ENCODE measurements at places on chromosomes 16 and 17. TPM values are rescaled to one million over a fixed set of nuclear protein-coding genes. Genes with fewer than 3 reads are reported as not detected.

- DNase-seq, result no peak
Measured at GRCh38 chr17:40945414-40945813, 8.0 kb upstream of the KRT23 start.

Gene DOC2B
- polyA plus RNA-seq, result 2.4 TPM

Gene TBC1D26
- not detected for polyA plus RNA-seq

Gene LHX1
- polyA plus RNA-seq, result not detected

- peak; percentile 90 for DNase-seq
Measured at GRCh38 chr17:75633486-75634375, 497 bp downstream of the SMIM5 start.

Gene KRT27
- not detected for polyA plus RNA-seq

Gene ADCY7
- polyA plus RNA-seq, result 3.8 TPM

DNA sequence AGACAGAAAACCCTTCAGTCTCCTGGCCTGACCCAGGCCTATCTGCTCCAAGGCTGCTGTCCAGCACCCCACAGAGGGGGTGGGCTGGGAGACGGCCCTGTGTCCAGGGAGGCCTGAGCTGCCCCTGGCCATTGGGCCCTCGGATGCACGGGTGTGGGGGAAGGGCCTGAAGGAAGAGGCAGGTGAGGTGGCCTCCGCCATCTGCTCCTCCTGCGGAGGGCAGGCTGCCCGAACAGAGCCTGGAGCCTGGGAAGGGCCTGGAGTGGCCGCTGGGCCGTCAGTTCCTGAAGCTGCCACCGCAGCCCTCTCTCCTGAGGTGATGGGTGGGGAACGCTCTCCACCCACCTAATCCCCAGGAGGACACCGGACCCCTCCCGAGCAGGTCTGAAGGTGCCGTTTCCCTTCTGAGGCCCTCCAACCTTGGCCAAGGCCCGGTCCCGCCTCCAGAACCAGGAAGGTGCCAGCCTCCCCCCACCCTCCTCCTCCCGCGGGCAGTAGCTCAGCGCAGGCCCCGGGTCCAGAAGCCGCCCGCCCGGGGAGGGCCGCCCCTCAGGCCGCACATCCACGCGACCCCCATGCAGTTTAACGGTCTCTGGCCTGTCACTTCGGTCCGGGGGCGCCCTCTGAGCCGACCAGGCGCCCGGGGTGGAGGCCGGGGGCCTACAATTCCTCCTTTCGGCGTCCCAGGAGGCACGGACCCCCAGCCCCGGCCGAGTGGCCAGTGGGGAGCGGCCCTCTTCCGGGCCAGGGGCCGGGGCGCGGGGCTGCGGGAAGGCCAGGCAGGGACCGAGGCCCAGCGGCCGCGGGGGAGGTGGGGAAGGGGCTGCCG is 835 bp downstream of the FBXL16 start:
- DNase-seq, result no peak

DNA sequence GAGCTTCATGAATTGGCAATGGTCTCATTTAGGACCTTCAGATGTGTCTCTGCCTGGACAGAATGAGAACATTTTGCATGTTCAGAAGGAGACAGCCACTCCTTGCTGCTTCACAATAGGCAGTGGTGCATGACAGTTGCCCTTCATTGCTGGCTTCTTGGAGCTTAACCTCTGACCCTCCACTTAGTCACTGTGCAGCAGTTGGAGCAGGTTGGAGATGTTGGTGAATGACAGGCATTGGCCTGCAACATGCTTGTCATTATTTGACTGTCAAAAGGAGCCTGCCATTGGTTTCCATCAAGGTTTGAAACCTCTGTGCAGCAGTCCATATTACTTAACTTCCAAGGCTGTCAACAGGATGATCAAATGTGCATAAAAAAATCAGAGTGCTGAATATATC is 22.7 kb downstream of the FTO start:
- no peak for DNase-seq

GRCh38 chr16:9441012-9441411 is 349.6 kb downstream of the HAPSTR1 start:
- no peak for DNase-seq

Gene DLX4
- 0.03 TPM for polyA plus RNA-seq

Gene SCN4A
- polyA plus RNA-seq, result 1.8 TPM

GRCh38 chr17:42759982-42760651 is 910 bp upstream of the RAMP2 start:
- no peak for DNase-seq

DNA sequence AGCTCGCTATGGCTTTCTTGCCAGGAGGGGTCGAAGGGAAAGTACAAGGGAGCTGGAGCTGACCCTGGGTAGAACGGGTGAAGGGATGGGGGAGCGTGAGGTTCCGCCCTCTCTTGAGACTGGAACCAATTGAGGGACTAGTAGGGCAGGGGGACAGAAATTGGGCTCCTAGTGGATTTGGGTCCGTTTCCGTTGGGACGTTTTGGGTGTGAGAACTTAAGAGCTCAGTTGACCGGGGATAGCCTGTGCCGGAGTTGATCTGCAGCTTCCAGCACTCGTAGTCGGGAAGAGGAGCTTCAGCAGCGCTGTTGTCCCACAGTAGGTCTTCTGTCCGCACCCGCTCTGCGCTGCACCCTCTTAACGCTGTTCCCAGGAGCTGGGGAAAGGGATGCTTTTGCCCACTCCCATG is 481 bp downstream of the CNTROB start:
- no peak for DNase-seq

GRCh38 chr17:66781135-66781534 is 53.8 kb upstream of the CACNG5 start:
- DNase-seq, result no peak

Gene CSH1
- polyA plus RNA-seq, result not detected

DNA sequence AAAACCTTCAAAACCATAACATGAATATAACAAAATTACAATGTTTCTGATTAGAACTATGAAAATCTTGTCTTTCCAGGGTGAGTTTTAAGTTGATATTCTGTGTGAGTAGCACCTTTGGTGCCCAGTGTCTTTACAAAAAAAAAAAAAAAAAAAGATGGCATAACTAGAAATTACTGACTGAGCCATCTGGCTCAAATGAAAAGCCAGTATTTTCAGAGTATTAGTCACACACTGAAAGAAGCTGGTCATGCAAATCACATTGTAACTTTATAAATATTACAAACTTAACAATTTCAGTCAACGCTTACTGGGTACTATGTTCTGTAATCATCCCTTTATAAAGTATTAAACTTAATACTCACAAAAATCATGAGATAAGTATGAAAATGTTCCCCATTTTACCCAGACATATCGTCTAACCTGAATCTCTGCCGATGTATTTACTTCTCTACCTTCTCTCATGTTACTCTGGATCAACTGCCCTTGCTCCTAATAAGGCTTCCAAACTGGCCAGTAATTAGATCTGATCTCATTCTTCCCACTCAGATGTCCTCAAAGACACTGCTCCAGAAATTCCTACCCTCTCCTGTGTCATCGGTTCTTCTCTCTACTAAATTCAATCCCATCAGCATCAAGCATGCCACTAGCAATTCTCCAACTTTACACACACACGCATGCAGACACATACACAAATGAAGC is 25.4 kb downstream of the UBE2G1 start:
- no peak for DNase-seq

DNA sequence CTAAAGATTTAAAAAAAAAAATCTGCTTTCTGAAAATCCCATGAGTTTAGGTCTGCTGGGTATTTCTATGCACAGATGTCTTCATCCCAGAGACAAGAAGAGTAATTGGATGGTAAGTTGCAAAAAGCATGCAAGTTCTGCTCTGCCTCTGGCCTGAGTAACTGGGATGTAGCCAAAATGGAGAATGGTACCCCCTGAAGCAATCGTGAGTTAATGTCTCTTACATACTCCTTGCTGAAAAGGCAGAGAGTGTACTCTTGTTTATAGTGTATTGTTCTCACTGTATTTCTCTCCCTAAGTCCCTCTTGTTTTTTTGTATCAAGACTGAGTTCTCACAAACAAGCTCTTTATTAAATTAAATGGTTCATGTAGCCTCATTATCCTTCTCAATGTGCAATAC is 259.0 kb downstream of the IRX3 start:
- no peak for DNase-seq

DNA sequence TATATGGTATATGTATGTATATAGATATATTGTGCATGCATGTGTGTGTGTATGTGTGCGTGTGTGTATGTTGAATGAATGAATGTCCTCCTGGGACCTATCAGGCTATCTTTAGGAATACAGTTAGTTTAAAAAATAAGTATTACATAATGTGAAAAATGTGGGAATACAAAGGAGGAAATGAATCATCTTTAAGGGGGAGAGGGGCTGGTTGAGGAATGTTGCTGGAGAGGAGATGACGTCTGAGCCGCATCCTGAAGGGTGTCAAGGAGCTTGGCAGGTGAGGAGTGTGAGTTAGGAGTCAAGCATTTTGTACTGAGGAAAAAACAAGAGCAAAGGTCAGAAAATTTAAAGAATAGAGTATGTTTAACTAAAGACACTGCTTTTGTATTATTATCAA is 62.4 kb upstream of the NLK start:
- DNase-seq, result peak; percentile 40

DNA sequence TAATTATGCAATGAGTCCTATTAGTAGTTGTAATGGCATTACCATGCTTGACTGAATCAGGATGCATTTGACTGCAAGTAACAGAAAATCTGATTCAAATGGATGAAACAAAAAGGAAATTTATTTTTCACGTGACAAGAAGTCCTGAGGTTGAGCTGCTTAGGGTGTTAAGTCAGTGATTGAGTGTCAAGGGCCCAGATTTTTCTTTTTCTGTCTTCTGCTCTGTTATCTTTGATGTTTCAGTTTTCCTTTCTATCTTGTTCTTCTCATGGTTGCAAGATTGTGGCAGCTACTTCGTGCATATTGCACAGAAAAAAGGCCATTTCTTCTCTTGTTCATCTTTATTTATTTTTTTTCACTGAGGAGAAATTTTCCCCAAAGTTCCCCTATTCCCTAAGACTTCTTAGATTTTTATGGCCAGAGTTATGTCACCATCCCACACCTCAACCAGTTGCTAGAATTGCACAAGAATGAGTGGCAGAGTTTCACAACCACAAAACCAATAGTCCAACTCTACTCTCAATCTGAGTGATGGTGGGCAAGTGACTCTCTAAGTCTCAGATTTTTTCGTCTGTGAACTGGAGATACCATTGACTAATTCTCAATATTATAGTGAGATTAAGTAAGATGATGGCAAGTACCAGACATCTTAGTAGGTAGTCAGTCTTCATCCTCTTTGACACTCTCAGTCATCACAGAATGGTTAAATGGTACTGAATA is 15.7 kb upstream of the GPR139 start:
- DNase-seq, result no peak

Gene ABCA8
- polyA plus RNA-seq, result 22.6 TPM

DNA sequence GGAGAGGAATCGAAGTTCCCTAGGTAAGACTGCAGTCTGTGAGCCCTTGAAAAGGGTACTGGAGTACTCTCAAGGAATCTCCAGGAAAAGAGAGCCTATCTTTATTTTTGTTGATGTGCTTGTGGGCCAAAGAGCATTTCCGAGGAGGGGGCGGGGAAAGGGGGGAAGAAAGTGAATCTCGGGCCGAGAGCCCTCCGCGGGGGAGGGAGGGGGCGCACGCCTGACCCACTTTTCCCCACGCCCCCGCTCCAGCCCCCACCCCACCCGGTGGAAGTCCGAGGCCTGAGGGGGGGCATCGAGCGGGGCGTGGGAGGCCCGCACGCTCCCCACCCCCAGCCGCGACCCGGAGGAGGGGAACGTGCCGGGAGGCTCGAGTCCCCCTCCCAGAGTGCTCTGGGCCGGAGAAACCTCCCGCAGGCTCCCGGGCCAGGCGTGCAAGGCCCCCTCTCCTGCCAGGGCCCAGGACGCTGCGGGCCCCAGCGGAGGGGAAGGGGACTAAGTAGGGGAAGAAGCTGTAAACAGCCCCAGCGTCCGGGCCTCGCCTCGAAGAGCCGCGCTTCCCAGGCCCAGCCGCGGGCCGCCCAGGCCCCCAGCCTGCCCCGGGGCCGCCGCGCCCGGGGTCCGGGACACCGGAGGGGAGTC is 444 bp downstream of the HELZ start:
- DNase-seq, result peak; percentile 8

- no peak for DNase-seq
Measured at GRCh38 chr17:44105483-44105882, 18.0 kb downstream of the HDAC5 start.

Gene PRDM7
- not detected for polyA plus RNA-seq

DNA sequence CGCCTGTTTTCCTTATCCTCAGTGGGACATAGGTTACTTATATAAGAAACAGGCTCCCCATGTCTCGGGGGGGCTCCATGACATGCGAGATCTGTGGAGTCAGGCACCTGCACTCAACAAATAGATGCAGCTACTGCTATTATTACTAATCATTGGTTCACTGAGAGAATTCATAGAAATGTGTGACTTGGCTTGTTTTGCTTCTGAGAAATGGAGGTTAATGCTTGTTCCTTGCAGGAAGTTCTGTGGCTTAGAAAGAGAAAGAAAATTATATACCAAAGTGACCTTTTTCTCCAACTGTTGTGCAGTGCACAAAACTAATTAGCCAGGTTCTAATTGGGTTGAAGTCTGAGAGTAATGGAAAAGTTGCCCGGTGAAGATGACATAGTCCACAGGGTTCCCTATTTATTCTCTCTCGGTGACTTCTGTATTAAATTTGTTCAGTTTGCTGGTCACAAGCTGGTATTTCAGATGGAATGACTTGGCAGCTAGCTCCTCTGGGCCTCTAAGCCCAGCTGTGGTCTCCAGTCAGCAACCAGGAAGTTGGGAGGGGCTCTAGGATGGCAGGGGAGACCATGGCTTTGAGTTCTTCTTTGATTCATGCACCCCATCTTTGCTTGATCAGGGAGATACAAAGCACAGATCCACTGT is 17.6 kb upstream of the MAF start:
- DNase-seq, result no peak
